ENCODE measurements at places on chromosomes 12 and 14.

- DNase-seq = no peak
Observed at GRCh38 chr14:92577321-92577742, 63.8 kb downstream of the RIN3 start.

DNA sequence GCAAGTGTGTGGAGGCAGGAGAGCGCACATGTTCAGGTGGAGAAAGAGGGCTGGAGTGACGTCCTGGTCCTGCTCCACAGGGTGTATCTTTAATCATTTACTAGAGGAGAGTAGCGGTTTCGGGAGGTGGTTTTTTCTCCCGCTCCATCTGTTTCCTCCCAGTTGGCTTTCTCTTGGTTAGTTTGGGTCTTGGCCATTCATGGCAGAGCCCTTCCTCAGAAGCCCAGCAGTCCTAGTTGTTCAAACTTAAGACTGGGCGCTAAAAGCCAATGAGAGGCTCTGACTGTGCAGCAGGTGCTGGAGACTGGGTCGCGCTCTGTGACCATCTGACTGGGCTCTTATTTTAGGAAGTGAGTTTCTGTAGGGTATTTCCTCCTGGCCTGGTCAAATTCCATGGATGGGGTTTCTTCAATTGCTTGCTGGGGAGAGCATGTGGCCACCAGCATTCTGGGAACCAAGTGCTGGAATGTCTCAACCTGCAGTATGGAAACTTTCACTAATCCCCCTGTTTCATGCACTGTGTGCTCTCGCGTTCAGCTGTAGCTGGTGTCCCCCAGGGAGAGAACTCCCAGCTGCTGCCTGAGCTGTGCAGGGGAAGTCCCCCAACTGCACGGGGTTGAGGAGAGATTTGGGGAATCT is 27.4 kb upstream of the TSPAN9 start:
- no peak for DNase-seq

DNA sequence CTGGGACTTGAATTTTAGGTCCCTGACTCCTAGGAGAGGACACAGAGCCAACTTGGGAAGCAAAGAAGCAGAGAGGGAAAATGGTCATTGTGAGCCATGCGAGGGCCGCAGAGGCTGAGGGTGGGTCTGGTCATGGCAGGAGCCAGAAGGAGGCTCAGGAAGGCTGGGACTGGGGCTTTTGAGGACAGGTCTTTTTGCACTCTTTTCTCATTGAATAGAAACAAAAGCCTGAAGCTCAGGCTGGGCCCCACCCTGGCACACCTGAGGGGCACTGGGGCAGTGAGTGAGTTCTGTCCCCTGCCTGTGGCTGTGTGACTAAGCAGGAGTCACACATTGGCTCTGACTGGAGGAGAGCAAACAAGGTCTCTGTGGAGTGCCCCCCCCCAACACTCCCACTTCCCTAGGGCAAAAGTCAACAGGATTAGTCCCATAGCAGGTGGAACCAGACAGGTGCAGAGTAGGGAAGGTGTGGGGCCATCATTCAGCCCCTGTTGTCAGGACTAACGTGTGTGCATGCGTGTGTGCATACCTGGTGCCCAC is 2.8 kb downstream of the KRT7 start:
- DNase-seq = no peak

DNA sequence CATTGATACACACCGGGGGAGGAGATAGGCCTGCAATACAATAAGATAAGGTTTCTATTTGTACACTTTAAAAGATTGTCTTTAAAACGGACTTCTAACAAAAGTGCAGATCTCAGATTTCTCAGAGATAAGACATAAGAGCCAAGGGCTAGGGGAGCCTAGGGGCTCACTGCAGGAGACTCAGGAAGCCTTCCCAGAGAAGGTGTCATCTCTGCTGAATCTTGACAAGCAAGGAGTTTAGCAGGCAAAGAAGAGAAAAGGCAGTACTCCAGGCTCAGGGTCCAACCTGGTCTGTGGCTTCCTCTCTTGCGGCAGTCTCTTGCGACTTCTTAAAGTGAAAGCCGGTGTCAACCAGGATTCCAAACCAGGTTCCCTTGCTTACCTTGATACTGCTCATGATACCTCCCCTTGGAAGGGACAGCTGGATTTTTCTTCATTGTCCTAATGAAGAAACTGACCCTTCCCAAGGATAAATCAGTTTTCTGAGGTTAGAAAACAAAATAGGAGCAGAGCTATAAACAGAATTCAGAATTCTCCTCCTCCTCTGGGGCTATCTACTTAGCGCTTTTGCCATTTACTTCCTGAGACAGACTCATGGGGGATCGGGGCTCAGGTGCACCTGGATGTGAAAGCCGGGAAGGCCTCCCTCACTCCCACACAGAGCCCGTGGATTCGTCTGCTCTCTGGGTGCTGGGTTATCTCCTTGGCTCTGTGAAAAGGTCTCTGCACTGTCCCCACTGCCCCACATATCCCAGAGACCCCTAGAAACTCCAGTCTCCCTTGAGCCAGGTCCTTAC is 1.7 kb upstream of the SCNN1A start:
- DNase-seq = no peak

- no peak for DNase-seq
Observed at GRCh38 chr14:53958628-53959027, 2.0 kb upstream of the BMP4 start.

DNA sequence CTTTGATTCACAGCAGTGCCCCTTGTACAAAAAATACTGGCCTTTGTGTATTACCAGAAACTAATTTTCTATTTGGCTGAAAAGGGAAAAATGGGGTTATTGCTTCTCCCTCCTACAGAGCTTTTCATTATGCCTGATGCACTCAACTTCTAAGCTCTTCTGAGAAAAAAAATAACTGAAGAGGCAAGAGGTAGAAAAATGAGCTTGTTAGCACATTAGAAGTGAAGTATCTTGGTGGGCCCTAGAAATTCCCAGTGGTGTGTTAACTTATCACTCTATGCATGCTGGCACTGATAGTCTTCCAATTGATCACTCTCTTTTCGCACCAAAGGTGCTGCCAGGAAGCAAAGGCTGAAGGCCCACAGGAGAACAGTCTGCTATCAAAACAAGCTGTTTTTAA is 17.1 kb downstream of the INSM2 start:
- no peak for DNase-seq

GRCh38 chr12:104547235-104547634 is 90.5 kb downstream of the CHST11 start:
- DNase-seq = no peak

DNA sequence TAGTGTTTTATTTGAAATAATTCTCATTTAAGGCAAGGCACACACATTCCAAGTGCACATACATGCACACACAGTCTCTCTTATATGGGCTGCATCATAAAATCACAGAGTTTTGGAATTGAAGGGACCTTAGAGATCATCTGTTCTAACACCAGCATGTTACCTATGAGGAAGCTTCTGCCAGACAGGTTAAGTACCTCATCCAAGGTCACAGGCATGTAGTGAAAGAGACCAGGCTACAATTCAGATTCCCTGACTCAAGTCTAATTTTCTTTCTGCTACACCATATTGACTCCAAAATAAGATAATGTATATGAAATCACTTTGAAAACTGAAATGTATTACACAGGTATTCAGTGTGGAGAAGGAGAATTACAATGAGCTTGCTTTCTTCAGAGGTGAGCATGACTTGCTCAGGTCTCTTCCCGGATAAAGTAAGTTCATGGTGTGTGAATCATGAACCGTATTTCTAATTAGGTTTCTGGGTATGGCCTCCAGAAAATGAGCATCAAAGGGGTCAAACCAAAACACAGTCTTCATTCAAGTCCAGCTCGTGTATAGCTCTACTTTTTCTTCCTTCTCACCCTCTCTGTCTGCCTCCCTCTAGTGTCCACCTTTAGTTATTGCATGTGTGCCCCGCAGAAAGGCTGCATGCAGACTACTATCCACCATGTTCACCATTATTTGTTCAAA is 411.9 kb downstream of the FUT8 start:
- DNase-seq = peak; percentile 56

- no peak for DNase-seq
Observed at GRCh38 chr12:122937622-122938091, 28.6 kb downstream of the ABCB9 start.

DNA sequence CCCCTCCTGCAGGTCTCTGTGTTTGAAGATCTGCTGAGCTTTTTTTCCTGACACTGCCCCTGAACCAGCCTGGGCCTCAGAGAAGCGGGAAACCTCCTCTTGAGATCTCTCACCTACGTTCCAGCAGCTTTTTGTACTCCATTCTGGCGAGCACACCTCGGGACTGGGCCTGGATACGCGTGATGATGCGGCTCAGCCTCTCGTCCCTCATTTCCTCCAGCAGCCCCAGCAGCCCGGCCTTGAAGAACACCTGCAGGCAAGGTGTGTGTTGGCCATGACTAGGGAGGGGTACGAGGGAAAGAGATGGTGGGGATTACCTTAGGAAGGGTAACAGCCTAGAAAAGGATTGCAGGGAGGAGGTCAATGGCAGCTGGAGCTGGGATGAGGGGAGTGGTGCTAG is 10.3 kb downstream of the MYH7 start:
- DNase-seq = no peak

DNA sequence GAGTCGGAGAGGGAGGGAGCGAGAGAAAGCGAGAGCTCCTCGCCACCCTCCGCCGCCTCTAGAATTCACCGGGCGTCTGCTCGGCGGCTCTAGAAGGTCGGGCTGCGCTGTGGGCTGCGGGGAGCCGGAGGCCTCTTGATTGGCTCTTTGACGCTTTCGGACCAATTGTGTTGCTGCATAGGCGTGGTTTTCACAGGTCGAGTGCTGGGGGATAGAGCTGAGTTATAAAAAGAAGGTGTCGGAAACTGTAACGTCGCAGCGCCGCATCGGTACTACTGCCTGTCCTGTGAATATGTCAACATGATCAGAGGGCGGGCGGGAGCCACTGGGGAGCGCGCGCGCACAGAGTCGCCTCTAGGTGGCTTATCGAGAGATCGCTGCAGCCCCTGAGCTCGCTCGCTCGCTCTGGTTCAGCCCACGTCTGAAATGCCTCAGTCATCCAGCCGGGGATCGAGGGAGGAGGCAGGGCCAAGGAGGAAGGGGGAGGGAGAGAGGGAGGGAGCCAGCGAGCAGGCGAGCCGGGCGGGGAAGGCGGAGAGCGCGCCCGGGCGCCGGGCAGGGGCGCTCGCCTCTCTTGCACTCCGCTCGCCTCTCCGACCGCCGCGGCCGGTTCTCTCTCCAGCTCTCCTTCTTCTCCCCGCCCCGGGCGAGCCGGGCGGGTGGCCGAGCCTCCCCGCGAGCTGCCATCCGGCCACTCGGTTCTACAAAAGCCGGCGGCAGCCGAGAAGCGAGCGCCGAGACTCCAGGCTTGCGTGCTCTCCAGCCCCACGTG is at the start of gene TBX3:
Gene TBX3 (minus strand): TSS at position 78 of the 772 bp plus-strand sequence. CDS start 975 bp downstream, outside the sequence.
- peak; percentile 98 for DNase-seq

GRCh38 chr12:50218386-50218785 is 51.2 kb upstream of the CERS5 start:
- peak; percentile 91 for DNase-seq

DNA sequence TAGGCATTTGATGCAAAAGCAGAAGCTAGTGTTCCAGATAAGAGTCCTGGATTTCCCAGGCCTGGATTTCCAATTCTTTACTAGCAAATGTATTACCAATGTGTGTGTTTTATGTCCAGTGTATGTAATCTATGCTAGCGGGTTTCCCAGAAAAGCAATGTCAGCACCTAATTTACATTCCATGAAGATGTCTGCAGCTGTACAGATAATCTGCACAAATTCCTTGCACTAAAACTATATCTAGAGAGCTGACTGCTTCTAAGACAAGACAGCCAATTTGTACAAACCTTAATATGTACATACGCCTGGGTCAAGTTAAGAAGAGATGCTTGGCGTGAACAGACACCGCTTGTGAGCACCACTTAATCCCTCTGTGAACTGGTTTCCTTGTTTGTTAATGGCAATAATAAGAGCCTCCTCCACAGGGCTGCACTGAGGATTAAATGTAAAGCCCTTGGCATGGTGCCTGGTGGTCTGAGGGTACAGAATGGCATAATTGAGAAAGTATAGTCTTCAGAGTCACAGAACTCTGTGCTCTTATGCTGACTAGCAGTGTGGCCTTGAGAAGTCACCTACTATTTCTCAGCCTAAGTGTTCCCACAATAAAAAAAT is 185.6 kb downstream of the EPS8 start:
- no peak for DNase-seq

- DNase-seq = no peak
Observed at GRCh38 chr14:97776890-97777558, 979.8 kb downstream of the VRK1 start.

DNA sequence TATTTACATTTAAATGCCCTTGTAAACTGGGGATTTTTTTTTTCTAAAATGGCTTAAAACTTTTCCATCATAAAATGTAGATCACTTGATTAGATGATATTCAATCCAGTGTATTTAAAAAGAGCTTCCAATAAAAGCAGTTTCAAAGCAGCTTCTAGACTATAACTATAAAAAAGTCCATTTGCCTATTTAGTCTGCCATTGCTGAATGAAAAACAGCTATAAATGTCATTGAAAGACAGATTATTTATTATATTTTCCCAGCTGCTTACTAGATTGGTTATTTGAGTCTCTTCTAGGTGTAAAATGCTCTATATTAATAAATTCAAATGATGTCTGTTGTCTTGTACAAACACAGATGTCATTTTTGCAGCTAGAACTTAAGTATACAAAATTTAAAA is 414.8 kb downstream of the RMST start:
- DNase-seq = no peak

- no peak for DNase-seq
Observed at GRCh38 chr12:71576496-71576895, 87.2 kb downstream of the ZFC3H1 start.

GRCh38 chr12:57839996-57840395 is 6.5 kb downstream of the CTDSP2 start:
- no peak for DNase-seq

DNA sequence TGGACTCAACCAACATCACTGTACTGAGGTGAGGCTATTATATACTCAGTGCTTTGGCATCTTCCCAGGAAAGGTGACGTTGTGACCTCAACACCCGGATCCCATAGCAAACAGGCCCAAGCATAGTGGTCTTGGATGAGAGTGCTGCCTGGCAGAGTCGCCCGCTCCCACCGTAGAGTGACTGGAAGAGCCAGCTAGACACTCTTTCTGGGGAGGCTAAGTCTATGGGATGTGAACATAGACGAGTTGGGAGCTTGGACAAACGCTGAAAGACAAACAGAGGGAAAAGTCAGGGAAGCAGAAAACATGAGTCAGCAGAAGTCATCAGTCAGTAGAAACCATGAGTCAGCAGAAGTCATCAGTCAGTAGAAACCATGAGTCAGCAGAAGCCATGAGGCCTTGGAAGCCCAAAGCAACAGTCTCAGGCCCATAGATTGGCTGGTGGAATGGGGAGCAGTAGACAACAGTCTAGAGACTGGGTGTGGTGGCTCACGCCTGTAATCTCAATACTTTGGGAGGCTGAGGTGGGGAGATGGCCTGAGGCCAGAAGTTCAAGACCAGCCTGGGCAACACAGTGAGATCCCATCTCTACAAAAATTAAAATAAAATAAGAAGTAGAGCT is 66.4 kb upstream of the MAP1LC3B2 start:
- peak; percentile 79 for DNase-seq

DNA sequence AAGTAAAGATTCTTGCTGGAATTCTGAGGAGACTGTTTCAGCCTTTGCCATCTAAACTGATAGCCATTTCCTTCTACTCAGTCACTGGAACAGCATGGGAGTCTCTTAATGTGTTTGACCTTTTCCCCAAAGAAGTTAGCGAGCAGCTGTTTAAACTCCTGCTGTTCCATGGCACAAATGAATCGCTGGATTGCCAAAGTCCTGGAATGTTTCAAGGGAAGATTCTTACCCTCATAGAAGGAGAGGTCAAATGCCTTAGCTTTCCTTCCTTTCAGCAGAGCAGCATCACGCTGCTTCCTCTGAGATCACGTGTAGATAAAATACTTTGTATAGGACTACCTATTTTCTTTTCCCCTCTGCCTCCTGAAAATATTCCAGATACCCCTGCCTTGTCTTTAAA is 10.5 kb upstream of the NR2C1 start:
- no peak for DNase-seq

All from HCT116 (cell line).